ENCODE measurements at places on chromosomes 11 and 22. TPM values are rescaled to one million over a fixed set of nuclear protein-coding genes. Genes with fewer than 3 reads are reported as not detected.

The CHCHD10 gene
- total RNA-seq = 73.8 TPM

The TBX1 gene
- total RNA-seq = 3.0 TPM

The C11orf86 gene
- total RNA-seq = 73.3 TPM

The FOLH1 gene
- not detected for total RNA-seq

The OR56A5 gene
- total RNA-seq = not detected

The CHKB gene
- total RNA-seq = 16.8 TPM

The TUB gene
- total RNA-seq = 5.4 TPM

The LRRC56 gene
- total RNA-seq = 0.63 TPM

The ZFPL1 gene
- total RNA-seq = 32.5 TPM

The UPK2 gene
- 0.84 TPM for total RNA-seq

The KCTD14 gene
- total RNA-seq = 1.8 TPM

The GGTLC3 gene
- not detected for total RNA-seq

The BLID gene
- total RNA-seq = not detected

The TMPRSS4 gene
- not detected for total RNA-seq

The ACTN3 gene
- not detected for total RNA-seq

The TMEM9B gene
- 35.5 TPM for total RNA-seq

The CTSD gene
- total RNA-seq = 335 TPM

The UCP3 gene
- total RNA-seq = 1.3 TPM

The P2RY6 gene
- total RNA-seq = 14.0 TPM

The C11orf42 gene
- total RNA-seq = not detected

The PIK3C2A gene
- 14.3 TPM for total RNA-seq
